Glomerular endothelial cell (primary cell): ENCODE measurements at places on chromosomes 1 and 21. TPM values are rescaled to one million over a fixed set of nuclear protein-coding genes. Genes with fewer than 3 reads are reported as not detected.

DNA sequence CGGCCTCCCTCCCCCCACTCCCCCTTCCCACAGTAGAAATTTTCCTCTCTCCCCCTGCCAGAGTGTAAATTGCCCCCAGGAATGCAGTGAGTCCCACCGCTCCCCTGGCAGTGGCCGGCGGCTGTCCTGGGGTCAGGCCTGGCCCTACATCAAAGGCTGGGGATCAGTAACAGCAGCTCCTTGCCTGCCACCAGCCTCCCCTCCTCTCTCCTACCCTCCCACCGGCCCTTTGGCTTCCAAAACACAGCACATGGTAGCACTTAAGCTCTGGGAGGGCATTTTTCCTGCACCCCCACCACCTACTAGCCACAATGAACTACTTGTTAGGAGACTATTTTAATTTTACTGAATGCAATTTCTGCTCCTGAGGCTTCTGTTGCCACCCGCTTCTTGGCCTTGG is 9.0 kb upstream of the COL8A2 start:
- no peak for DNase-seq

The NBPF20 gene
- 3.2 and 3.4 TPM in 2 replicates for total RNA-seq

The DNASE2B gene
- not detected in 2 replicates for total RNA-seq

- no peak for DNase-seq
These were observed 40.2 kb downstream of the HSPG2 start for GRCh38 chr1:21896652-21897532.

GRCh38 chr1:175192630-175193526 is at the start of gene KIAA0040:
Gene KIAA0040 (minus strand): TSS chr1:175192776. CDS start chr1:175161013, 31,763 bp downstream.
- no peak for DNase-seq

DNA sequence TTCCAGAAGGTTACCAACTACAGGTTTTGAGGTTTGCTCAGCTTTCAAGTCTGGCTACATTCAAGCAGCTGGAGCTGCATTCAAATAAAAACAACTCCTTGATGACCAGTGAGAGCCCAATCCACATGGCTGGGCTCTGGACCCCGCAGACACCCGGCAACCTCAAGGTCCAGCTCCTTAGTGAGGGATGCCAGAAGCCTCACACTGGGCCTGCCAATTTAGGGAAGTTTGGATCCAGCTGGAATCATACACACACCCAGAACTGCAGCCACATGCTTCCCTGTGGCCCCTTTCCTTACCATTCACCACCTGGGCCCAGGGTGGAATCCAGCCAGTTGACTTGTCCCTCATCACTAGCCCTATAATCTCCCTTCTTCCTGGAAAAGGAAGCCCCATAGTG is 123.7 kb downstream of the UBE2U start:
- no peak for DNase-seq

DNA sequence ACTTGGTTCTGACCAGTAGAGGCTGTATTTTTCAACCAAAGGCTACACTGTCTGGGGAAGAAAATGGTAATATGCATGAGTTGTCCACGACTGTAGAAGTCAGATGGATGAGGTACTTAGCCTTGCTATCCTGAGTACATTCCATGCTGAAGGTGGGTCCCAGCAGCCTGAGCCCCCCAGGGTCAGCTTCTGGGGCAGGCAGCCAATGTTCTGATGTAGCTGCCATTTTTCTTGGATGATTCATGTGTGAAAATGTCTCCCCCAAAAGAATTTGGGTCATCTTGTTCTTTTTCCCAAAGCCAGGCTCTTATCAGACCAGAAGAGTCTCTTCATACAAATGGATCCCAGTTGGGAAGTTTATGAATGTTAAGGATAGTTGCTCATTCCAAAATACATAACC is 172.2 kb upstream of the UBE2U start:
- DNase-seq: no peak

DNA sequence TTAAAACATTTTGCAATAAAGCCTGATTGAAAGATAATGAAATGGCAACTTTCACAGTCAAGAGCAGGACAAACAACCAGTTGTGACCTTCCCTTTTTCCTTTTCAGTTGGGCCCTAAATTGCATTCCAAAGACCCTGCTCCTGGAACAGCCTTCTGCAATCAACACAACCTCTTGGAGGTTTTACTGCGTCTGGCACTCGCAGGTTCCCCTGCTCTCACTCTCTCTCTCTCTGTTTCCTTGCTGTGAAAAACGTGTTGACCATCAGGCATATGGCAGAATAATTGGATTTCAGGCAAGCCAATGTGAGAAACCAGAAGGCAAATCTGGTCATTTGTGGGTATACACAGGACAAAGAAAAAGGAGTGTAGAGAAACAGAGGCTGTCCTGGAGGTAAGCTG is 23.2 kb downstream of the SLC44A5 start:
- DNase-seq: no peak

DNA sequence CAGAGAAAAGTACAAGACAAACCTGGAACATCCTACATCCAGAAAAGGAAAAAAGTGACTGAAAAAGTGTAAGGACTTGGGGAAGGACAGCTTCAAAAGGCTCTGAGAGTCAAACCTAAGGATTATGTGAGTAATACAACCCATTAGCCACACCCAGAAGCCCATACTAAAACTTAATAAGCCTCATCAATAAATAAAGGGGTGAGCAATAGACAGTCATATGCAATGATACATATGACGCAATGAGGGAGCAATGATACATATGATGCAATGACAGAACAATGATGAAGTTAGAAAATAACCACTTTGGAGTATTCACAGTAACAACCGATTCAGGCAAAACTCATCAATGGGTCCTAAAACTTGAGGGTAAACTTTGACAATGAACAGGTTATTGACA is 50.1 kb downstream of the BRWD1 start:
- no peak for DNase-seq

DNA sequence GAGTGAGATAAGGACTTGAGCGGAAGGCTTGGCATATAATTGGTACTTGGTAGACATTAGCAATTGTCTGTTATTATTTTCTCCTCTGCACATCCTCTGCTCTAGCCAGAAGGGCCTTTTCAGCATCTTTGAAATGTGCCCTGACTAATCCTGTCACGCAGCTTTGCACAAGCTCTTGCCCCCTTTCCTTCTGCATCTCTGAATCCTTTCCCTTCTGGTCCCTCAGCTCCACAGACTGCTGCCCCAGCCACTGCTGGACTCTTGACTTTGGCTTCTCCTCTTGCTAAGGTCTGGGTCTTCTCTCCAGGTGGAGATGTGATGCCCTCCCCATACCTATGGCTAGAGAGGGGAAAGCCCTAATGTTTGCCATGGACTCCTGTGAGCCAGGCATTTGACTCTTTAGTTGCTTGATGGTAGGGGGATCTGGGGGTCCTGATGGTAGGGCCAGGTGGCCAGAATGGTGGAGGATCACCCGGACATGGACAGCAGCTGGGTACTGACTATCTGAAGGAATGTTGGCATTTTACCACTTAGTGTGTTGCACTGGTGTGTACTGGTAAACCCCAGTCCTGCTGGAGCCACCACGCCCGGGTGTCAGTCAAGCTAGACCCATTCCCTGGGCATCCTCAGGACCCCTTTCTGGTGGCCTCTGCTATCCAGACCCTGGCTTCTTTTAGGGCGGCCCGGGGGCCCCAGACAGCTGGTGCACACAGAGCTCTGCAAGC is 4.4 kb downstream of the HPCA start:
- no peak for DNase-seq

The TNFRSF18 gene
- total RNA-seq: 0.58 TPM in 1 of 2 replicates, not detected in the other

GRCh38 chr1:217027403-217028080 is 304.3 kb upstream of the ESRRG start:
- no peak for DNase-seq

The CAPZA1 gene
- total RNA-seq: 233 and 259 TPM in 2 replicates

GRCh38 chr1:167737169-167737568 is 15.4 kb downstream of the MPZL1 start:
- DNase-seq: no peak

The SRGAP2B gene
- total RNA-seq: 30.9 and 46.8 TPM in 2 replicates

DNA sequence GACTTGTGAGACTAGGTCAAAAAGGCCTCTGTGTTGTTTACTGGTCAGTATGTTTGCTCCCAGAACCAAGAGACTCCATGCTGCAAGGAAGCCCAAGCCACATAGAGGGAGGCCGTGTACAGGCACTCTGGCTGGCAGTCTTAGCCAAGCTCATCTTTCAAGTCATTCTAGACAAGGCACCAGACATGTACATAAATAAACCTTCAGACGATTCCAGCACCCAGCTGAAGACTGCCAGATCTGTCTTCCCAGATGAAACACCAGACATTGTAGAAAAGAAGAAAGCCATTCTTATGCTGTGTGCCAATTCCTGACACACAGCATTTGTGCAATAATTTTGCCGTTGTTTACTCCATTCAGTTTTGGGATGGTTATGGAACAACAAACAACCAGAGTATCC is 595.5 kb downstream of the KIF26B start:
- no peak for DNase-seq

The PHGDH gene
- total RNA-seq: 10.6 and 26.4 TPM in 2 replicates

The ETS2 gene
- 76.8 and 102 TPM in 2 replicates for total RNA-seq

DNA sequence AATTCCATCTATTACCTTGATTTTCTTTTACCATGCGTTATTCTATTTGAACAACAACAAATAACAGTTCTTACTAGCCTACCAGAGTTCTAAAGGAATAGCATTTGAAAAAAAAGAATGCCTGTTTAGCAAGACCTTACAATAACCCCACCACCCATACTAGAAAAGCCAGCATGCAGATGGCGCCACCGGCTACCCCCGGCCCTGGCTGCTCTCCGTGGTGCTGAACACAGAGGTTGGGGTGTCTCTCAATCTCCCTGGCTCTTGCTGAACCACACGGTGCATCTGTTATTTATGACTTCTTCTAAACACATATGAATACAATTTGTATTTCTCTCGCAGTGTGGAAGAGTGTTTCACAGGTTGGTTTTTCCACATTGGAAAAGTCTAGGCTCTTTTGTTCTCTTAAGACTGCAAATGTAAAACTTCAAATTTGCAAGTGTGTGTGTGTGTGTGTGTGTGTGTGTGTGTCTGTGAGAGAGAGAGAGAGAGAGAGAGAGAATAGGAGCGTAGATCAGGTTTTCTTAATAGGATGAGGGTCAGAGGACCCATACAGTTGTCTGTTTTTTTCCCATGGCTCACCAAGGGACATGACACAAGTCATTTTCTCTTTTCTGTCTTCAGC is 13.6 kb downstream of the GRIK3 start:
- DNase-seq: no peak
